ENCODE measurements at places on chromosomes 2 and 18.

GRCh38 chr2:99727199-99727598 lies 237.4 kb upstream of the REV1 start:
- DNase-seq, result no peak

DNA sequence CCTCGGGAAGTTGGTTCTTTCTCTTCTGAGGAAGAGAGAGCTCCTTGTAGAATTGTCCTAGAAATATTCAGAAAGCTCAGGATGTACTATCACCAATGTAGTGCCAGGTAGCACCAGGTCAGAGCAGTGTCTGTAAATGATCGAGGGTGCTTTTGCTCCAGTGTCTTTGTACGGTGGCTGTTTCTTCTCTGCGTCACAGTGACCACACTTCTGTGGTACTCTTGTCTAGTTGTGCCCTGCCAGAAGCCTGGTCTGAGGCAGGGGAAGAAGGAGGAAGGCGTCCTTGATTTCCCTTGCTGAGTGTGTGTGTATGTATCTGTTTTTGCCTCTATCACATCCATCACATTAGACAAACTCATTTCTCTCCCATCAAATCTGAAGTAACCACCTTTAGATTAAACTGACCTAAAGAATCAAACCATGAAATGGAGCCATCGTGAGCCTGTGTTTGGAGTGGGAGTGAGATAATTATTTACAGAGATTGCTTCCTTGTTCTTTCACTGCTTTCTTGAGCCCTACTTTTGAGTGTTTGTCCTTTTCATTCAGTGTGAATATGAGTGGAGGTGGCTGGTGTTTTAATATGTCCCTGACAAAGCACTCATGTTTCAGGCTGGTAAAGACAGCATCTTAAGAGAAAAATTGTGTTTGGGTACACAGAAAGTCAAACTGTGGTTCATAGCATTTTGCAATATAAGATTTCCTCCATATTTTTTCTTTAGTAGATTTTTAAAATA lies 97.2 kb downstream of the ACOXL start:
- no peak for DNase-seq

GRCh38 chr2:38130876-38131275 lies 54.9 kb upstream of the CYP1B1 start:
- no peak for DNase-seq

GRCh38 chr18:25262920-25263319 lies 89.0 kb downstream of the ZNF521 start:
- no peak for DNase-seq

DNA sequence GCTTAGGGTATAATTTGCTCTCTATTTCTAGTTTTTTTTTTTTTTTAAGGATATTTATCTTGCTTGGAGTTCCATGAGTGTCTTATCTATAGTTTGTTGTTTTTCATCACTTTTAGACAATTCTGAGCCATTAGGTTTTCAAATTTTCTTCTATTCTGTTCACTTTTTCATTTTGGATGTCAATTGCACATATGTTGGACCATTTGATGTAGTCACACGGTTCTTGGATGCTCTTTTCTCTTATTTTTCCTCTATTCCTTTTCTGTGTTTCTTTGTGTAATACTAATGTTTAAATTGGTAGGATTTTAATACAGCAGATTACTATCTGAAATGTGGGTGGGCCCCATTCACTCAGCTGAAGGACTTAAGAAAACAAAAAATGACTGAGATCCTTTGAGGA lies 292.6 kb downstream of the CALCRL start:
- no peak for DNase-seq

DNA sequence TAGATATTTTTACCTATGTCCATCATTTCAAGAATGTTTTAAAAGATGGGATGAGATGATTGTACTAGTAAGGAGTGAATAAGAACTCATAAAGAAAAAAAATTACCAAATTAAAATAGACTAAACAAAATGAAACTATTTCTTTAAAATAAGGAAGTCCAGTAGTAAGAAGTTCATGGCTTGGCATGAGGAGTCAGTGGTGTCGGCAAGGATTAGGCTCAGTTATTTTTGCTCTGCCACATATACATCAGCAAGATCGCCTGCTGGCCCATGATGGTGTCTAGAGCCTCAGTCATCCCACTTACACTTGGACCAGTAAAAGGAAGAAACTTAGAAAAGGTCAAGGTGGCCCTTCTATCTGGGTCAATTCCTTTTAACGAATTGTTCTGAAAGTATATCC lies 300.9 kb upstream of the SLC8A1 start:
- DNase-seq, result no peak

GRCh38 chr2:12816379-12817306 lies 99.9 kb downstream of the TRIB2 start:
- DNase-seq, result no peak

DNA sequence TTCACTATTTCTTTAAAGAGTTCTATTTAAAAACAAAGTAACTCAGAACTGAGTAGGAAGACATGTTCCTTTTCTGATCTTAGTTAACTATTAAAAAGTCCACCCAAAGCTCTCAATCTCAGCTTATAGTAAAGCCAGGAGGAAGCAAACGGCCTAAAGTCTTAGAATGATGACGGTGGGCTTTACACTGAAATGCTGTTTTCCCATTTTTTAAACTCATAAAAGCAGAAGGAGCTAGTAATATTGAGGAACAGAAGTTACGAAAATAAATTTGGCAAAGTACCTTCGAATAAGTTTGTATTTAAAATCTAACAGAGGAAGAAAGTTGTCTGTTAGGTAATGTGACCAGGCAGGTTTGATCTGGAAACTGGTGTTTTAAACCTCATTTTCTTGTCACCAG lies 111.1 kb downstream of the ZNF532 start:
- DNase-seq, result no peak

DNA sequence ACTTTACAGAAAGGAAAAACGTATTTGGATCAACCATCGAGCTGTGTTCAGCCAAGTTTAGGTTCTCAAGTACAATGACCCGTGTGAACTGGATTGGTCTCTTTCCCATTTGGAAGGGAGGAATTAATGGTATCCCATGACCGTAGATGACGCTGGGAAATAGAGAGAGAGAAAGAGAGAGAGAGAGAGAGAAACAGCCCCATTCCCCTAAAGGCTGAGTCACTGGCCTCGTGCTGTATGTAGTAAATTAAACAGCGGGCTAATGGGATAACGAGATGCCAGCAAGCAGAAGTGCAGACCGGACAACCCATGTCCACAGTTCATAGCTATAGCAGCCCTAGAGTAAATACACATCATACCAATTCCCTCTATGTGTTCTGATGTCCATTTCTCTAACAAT lies 99.6 kb downstream of the BCL11A start:
- DNase-seq, result no peak

DNA sequence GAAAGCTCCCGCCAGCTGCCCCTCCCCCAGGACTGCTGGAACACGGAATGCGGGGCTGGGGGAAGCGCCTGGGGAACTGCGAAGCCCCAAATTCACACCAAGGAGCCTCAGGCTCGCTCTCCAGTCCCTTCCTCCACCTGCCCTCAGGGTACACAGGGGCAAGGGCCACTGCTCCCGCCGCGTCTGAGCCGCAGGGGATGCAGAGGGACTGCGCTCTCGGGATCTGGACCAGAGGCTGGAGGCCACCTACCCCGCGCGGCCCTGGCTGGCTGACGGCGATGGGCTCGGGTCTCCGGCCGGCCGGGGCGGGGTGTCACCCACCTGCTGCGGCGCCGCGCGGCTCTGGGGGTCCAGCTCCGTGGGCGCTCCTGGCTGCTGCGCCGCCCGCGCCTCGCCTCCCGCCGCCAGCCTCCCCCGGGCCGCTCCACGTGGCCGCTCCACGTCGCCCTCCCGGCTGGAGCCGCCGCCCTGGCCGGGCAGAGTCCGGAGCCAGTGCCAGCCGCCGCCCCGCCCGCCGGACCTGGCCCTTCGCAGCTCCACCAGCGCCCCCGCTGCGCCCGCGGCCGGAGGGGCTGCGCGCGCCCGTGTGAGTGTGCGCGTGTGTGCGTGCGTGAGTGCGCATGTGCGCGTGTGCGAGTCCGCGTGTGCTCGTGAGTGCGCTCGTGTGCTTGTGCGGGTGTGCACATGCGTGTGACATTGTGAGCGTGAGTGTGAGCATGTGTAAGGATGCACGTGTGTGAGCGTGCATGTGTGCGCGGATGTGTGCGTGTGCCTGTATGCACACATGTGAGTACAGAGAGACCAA lies at the start of gene CGREF1:
Gene CGREF1 (minus strand): TSS at position 604 of the 805 bp plus-strand sequence. CDS start 14,762 bp downstream, outside the sequence.
- no peak for DNase-seq

- DNase-seq, result no peak
Observed at GRCh38 chr2:185360776-185361175, 377.8 kb upstream of the FSIP2 start.

GRCh38 chr18:42048158-42048557 lies 93.1 kb downstream of the PIK3C3 start:
- DNase-seq, result no peak

- DNase-seq, result peak; percentile 37
Observed at GRCh38 chr2:28389399-28390240, 3.0 kb upstream of the FOSL2 start.

DNA sequence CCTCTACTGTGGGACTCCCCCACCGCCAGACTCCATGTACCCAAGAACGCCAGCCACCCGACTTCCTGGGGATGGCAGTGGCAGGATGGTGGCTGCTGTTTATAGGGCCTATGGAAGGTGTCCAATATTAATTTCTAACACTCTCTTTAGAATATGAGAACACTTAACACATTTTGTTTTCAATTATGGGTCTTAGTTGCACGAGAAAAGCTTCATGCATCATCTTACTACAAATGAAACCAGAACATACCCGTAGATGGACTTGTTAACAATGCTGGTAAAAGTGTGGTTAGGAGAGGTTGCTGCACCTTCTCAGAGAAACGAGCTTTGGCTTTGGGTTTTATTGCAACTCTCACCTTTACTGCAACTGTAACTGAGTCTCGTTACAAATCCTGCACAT lies 335.6 kb upstream of the ID2 start:
- DNase-seq, result no peak

DNA sequence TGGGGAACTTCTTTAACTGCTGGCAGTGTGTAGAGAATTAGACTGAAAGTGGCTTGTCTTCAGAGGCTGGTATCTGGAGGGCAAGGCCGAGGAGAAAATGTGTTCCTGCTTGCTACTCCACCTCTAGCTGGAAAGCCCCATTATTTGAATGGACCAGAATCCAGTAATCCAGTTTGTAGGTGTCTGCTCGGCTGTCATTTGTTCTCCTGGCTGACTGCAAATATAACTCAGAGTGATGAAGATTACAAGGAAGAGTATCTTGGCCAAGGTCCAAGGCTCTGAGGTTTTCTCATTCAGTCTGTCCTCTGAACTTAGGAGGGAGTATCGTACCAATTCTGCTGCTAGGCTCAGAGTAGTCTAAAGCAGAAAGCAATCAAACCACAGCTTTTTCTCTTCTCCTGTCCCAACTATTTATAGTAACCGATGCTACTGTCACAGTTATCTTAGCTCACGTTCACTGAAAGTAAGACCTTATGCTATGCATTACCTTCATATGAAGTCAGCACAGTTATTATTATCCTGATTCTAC lies 228.6 kb downstream of the SETBP1 start:
- DNase-seq, result no peak

DNA sequence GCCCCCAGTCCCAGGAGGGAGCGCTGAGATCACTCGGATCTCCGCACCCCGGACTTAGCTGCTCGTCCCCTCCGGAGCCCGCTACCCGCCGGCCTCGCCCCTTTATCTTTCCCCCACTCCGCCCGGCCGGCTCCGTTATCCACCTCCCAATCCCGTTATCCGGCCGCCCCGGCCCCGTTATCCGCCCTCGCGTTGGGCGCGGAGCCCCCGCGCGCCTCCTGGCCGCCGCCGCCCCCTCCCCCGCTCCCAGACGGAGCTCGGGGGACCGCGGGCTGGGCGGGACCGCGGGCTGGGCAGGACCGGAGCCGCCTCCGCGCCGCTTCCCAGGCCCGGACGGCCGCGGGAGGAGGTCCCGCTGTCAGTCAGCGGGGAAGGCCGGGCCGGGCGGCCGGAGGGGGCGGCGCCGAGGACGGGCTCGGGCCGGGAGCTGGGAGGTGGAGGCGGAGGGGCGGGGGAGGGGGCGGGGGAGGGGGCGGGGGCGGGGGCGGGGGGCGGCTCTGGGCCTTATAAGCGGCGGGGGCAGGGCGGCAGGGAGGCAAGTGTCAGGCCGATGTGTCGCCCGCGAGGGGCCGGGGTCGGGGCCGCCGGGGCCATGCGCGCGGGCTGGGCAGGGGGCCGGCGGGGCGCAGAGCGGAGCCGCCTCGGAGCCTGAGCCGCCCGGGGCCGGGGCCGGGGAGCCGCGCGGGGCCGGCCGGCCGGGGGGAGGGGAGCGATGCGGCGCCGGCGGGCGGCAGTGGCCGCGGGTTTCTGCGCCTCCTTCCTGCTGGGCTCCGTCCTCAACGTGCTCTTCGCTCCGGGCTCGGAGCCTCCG lies at the start of gene PKDCC:
Gene PKDCC (plus strand): TSS at position 534 of the 811 bp plus-strand sequence. CDS start 179 bp downstream, at position 713.
- peak; percentile 84 for DNase-seq

- DNase-seq, result no peak
Observed at GRCh38 chr2:45018023-45018422, 8.8 kb upstream of the SIX2 start.

DNA sequence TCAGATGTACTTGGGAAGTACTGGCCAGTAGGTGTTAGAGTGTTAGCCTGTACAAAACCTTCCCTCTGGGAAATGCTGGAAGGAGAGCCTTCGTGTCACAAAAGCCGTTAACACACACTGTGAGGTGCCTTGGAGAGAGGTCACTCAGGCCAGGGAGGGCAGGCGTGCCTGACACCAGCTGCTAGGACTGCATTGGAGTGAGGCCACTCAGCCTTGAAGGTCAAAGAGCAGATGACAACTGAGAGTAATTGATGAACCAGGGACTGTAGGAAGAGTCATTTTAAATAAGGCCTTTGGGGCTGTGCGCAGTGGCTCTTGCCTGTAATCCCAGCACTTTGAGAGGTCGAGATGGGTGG lies 45.4 kb downstream of the ASAP2 start:
- peak; percentile 69 for DNase-seq

DNA sequence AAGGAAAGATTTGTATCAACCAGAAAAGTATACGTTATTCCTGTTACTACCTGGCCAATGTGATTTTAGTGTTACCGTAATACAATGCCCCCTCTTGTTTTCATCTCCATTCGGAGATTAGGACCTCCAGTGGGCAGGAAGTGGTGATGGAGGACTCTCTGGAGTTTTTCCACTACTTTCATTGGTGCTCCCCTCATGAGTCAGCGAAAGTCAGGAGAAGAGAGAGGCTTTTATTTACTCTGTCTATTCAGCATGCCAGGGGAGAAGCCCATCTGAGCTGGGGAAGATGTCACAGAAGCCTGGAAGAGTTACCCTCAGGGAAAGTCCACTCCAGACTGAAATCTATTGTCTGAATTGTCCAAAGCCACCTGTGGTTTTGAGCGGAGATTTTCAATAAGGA lies 88.2 kb upstream of the THUMPD2 start:
- no peak for DNase-seq

DNA sequence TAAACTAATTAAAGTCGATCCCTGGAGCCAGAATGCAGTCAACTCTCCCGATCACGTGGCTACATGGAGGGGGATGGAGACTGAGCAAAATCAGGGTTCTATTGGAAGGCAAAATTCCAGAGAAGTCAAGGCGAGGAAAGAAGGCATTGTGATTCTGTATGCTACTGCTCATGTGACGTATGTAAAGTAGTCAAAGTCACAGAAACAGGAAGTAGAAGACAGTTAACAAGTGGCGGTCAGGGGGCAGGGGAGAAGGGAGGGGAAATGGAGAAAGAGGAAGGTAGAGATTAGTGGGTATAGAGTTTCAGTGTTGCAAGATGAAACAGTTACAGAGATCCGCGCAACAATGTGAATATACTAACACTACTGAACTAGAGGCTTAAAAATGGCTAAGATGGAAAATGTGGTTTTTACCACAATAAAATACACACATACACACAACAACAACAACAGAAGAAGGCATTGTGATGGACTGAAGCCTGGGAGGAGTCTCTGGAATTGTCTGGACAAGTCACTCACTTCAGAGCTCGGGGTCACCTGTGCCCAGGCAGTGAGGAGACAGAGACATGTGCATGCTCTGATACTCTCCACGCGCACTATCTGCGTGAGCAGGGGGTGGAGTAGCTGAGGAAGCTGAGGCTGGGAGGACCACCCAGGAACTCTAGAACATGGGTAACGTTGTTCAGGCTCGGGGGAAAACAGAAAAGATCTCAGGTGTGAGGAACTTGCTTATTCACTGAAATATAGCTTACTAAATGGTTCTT lies 89.9 kb upstream of the CDCA7 start:
- no peak for DNase-seq

Measured in Caco-2 (cell line).